ENCODE measurements at places on chromosomes 4 and X.
A peak's percentile ranks its signal among the peaks of the same experiment; 100 is the strongest.

DNA sequence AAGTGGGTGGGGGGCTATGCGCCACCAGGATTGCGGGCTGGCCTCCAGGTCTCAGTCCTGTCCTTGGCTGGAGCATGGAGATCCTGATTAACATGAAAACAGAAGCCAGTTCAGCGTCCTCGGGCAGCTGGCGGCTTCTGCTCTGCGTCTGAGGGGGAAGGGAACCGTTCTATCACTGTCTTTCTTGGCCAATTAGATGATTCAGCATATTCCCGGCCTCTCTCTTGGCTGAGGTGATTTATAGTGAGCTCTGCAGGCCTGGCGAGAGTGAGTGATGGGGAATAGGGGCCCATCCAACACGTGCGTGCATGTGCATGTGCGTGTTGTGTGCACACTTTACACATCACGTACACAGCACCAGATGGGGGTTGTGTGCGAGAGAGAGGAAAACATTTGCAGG is 145.8 kb upstream of the ATP6AP2 start:
- no peak for DNase-seq

DNA sequence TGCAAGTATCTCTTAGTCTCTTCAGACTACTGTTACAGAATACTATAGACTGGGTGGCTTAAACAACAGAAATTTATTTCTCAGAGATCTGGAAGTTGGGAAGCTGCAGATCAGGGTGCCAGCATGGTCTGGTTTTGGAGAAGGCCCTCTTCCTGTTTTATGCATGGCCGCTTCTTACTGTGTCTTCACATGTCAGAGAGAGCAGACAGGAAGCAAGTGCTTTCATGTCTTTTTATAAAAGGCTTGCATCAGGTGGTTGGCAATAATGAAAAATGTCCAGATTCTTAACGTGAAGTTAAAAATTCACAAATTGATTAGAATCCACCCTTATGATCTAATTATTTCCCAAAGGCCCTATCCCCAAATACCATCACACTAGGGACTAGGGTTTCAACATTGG is 284.9 kb downstream of the RPA4 start:
- DNase-seq, result no peak

GRCh38 chr4:143399113-143399949 is 62.7 kb downstream of the GAB1 start:
- DNase-seq, result peak; percentile 55

DNA sequence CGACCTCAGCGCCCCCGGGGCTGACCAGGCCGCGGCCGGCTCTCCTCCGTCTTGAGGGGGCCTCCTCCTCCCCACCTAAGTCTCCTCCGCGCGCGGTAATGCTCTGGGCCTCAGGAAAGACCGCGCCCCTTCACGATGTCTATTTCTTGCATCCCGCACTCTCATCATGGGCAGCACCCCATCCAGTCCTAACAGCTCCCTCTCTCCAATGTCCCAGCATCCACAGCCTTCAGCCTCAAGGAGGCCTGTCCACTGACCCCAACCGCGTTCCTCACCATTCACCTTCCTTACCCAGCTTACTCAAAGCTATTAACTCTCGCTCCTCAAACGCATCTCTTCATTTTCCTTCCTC is 77.5 kb downstream of the MAGED4 start:
- DNase-seq, result no peak

DNA sequence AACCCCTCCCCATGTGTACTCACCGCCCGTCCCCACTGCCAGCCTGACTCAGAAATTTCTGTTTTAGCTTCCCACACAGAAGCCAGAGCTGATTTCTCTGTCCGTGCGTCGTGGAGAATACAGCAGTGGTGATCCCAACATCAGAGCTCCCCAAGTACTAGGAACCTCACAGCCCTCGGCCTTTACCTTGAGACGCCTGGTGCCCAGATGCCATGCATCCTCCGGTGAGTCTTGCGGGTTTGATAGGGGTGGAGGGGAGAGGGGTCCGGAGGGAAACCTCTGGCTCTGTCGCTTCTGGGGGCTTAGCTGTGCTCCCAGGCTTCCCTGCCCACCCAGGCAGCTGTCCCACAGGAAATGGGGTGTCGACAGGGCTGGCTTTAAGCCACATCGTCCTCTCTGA is 2.1 kb downstream of the LOC101059915 start:
- no peak for DNase-seq

GRCh38 chr4:182147391-182147790 is 95.8 kb upstream of the TENM3 start:
- DNase-seq, result no peak

DNA sequence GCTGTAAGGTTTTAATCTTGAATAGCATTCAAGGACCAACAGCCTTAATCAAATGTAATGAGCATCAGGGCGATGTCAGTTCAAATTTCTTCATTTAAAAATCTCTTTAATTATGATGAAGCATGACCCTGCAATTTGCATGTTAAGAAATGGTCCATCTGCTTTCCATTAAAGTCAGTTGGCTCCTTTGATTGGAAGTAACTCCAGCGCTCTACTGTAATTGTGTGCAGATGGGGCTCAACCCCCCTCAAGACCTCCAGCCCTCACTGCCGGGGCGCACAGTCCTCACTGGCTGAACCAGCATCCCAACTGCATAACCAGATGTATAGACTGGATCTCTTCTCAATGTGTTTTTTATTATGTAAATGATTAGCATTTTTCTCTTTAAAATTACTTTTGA is 126.9 kb downstream of the VCX3B start:
- DNase-seq, result no peak

- no peak for DNase-seq
Observed at GRCh38 chr4:78355306-78355705, 196.3 kb upstream of the ANXA3 start.
